ENCODE measurements at places on chromosomes 2 and 18. TPM values are rescaled to one million over a fixed set of nuclear protein-coding genes. Genes with fewer than 3 reads are reported as not detected.

- no peaks in the 10 kb centered on the region for H3K4me1 ChIP-seq
- DNase-seq = no peak
- H3K4me3 ChIP-seq = no peak overlapping the region
- no peaks in the 10 kb centered on the region for H3K36me3 ChIP-seq
These were observed 234.9 kb upstream of the CDH2 start for GRCh38 chr18:28411806-28412205.

DNA sequence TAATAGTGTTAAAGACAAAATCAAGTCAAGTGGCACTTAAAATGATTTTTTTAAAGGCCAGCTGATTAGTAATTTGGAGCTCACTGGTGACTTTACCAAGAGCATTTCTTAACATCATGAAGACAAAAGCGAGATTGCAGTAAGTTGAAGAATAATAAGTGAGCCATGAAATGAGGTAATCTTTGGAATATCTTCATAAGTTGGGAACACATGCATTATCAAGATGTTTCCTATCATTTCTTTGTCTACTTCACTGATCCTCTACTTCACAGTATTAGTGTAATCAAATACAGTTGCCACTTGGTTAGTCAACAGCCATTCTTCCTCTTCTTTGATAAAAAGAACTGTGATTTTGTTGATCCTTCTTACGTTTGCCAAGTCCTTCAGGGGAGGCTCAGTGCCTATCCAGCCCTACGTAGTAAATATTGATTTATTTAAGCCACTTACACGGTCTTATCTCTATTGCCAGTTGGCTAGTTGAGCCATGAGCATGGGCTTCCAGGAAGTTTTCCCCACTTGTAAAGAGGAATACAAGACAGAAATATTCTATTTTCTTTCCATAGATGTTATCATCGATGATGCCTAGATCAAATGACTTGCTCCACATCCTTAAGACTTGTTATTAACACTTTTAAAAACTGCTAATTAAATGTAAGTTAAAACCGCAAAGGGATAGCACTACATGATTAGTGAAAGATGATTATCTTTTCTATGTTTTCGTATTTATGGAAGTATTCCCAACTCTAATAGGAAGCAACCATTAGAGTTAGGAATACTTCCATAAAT is 46.1 kb downstream of the YES1 start:
- DNase-seq = no peak
- H3K27ac ChIP-seq = no peak overlapping the region
- H3K27me3 ChIP-seq = no peaks in the 10 kb centered on the region
- H3K36me3 ChIP-seq = no peaks in the 10 kb centered on the region

DNA sequence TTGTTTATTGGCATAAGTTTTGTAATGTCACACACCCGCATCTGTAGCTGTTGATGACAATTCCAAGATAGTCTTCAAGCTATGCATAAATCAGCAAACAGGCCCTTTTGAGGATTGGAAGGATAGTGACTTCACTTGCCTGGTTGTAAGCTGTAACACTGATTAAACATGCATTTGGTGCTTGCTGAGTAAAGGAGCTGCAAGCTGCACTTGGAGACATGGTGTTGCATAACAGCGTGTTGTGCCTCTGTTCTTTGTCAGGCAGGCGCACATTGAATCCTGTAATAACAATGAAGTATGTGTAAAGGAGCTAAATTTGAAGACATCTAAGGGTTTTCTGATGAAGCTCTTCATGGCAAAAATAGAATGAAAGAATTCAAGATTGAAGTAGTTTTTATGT is 68.7 kb upstream of the TTC27 start:
- no peaks in the 10 kb centered on the region for H3K27me3 ChIP-seq
- peaks cover 3% of the 10 kb centered on the region for H3K4me1 ChIP-seq
- DNase-seq = no peak
- peaks cover 21% of the 10 kb centered on the region for H3K36me3 ChIP-seq
- H3K4me3 ChIP-seq = no peak overlapping the region

GRCh38 chr2:123993728-123994323 is 31.3 kb upstream of the CNTNAP5 start:
- H3K27ac ChIP-seq = no peak overlapping the region
- H3K4me1 ChIP-seq = no peaks in the 10 kb centered on the region
- no peaks in the 10 kb centered on the region for H3K27me3 ChIP-seq
- no peaks in the 10 kb centered on the region for H3K36me3 ChIP-seq

MERTK gene
- 0.20 TPM for total RNA-seq

Measured in activated CD4-positive, alpha-beta T cell treated with anti-CD3 and anti-CD28 coated beads, Interleukin-2, amount 10 ng/mL, durations not matched to agents 7 days and 5 days (primary cell).